Mesothelial cell of epicardium (in vitro differentiated cells): ENCODE measurements at places on chromosomes 1 and 21.

- no peaks in the 10 kb centered on the region for H3K36me3 ChIP-seq
- H3K27me3 ChIP-seq = no peaks in the 10 kb centered on the region
- no peaks in the 10 kb centered on the region for H3K4me1 ChIP-seq
- no peak overlapping the region for H3K27ac ChIP-seq
Measured at GRCh38 chr1:110860174-110860573, 12.8 kb upstream of the CD53 start.

- DNase-seq = no peak
- H3K27ac ChIP-seq = no peak overlapping the region
- H3K4me3 ChIP-seq = no peak overlapping the region
- H3K27me3 ChIP-seq = peaks cover 76% of the 10 kb centered on the region
- no peaks in the 10 kb centered on the region for H3K36me3 ChIP-seq
Measured at GRCh38 chr1:38615680-38616079, 243.9 kb downstream of the RRAGC start.

DNA sequence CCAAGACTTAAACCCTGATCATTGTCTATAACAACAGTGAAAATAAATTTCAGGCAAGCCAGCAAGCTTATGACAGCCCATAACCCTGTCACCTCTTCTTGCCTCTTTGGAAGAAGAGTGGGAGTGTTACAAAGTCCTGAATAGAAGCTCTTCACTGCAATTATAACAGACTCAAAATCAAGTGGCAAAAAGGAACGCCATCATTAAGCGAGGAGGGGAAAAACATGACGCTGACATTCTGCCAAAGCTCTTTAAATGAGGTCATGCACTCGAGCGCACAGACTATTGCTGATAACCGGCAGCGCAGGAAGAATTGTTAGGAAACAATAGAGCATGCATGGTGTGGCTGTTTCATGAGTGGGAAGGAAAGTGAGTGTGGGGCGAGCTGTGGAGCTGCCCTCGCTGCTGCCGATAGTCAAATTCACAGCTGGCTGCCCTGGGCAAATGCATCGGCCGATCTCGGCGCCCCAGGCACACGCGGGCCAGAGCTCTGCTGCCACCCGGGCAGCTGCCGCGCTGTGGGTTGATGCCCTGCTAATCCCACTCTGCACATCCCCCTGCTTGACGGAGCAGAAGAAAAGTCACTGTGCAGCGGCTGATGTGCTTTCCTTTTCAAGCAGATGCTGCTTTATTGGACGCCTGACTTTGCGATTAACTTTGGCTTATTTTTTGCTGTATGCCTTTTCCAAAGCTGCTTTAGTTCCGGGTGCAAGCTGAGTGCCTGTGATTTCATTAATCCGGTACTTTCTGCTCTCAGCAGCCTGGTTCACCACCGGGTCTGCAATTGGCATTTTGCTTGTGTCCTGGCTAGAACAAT, 102.4 kb upstream of the ST6GALNAC5 start:
- no peak for DNase-seq
- no peak overlapping the region for H3K4me3 ChIP-seq
- H3K36me3 ChIP-seq = no peaks in the 10 kb centered on the region
- H3K4me1 ChIP-seq = peaks cover 5% of the 10 kb centered on the region

- H3K4me3 ChIP-seq = peak overlapping the region; percentile 69
- H3K27ac ChIP-seq = peak overlapping the region; percentile 75
- peaks cover 1% of the 10 kb centered on the region for H3K36me3 ChIP-seq
- H3K4me1 ChIP-seq = peaks cover 19% of the 10 kb centered on the region
Measured at GRCh38 chr1:35717911-35718476, 690 bp downstream of the C1orf216 start.

- H3K27ac ChIP-seq = no peak overlapping the region
- DNase-seq = no peak
- peaks cover 17% of the 10 kb centered on the region for H3K36me3 ChIP-seq
- H3K4me3 ChIP-seq = no peak overlapping the region
Measured at GRCh38 chr21:42839271-42840231, 39.8 kb downstream of the WDR4 start.

- H3K27me3 ChIP-seq = no peaks in the 10 kb centered on the region
- peaks cover 1% of the 10 kb centered on the region for H3K36me3 ChIP-seq
- H3K4me3 ChIP-seq = no peak overlapping the region
- peak overlapping the region; percentile 25 for H3K27ac ChIP-seq
Measured at GRCh38 chr1:96865731-96866685, 144.4 kb downstream of the PTBP2 start.

GRCh38 chr1:226653311-226653921, 85.7 kb downstream of the ITPKB start:
- no peaks in the 10 kb centered on the region for H3K27me3 ChIP-seq
- peak overlapping the region; percentile 27 for H3K4me3 ChIP-seq
- no peak for DNase-seq
- H3K27ac ChIP-seq = peak overlapping the region; percentile 96
- peaks cover 3% of the 10 kb centered on the region for H3K36me3 ChIP-seq
- H3K4me1 ChIP-seq = peaks cover 45% of the 10 kb centered on the region

- DNase-seq = peak; percentile 40
- H3K27me3 ChIP-seq = no peaks in the 10 kb centered on the region
- peaks cover 15% of the 10 kb centered on the region for H3K4me1 ChIP-seq
- H3K27ac ChIP-seq = peak overlapping the region; percentile 78
Measured at GRCh38 chr1:77687519-77687906, 5.1 kb upstream of the ZZZ3 start.

DNA sequence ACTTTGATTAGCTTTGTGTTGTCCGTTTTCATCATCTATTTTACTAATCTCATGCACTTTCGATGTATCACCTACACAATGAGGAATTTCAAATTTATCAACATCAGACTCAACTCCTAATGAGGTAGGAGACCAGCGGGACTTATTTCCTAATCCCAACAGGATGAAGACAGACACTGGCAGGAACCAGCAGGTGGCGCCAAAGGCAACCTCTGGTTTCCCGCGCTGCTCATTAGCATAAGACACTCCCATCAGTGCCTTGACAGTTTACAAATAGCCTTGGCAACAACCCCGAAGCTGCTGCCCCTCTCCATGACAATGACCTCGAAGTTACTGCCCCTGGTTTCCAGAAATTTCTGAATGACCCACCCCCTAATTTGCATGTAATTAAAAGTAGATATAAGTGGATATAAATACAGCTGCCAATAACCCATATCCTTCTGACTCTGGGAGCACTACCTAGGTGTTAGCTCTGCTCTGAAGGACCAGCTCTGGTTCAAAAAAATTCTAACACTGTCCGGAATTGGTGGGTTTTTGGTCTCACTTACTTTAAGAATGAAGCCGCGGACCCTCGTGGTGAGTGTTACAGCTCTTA, 974.8 kb downstream of the ADGRL2 start:
- peaks cover 6% of the 10 kb centered on the region for H3K4me1 ChIP-seq
- no peaks in the 10 kb centered on the region for H3K36me3 ChIP-seq
- H3K27me3 ChIP-seq = no peaks in the 10 kb centered on the region
- no peak overlapping the region for H3K4me3 ChIP-seq
- no peak overlapping the region for H3K27ac ChIP-seq
- DNase-seq = no peak

DNA sequence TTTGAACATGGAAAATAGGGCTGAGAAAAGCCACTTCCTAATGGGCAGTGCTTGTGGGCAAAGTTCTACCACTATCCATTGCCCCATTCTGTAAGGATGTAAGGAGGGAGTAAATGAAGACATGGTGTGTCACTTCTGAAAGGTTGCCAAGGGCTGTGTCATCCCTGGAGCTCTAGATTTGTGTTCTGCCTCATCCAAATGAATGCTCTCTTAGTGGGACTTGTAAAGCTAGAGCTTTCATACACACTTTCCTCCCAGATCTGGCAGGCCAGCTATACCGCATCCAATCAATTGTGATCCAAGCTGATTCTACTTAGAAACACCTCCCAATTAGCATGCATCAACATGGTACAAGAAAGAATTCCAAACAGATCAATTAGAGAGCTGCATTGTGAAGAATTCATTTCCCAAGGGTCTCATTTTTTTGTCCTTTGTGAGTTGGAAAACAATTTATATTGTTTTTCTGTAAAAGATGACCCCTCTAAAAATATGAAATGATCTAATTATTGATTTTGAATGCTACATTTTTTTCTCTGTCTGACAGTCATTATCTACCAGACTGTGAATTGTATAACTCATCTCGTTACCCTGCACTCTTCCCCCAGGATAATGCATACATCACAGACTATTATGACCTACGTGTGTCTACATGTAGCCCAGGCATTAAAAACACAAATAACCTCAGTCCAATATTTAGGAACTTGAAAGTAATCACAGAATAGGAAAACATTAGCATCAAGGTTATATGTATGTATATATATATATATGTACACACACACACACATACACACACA, 117.1 kb upstream of the DUSP10 start:
- H3K4me3 ChIP-seq = no peak overlapping the region
- no peak overlapping the region for H3K27ac ChIP-seq
- H3K36me3 ChIP-seq = no peaks in the 10 kb centered on the region

GRCh38 chr1:206469933-206470691, at the start of gene IKBKE:
TSS of gene IKBKE (plus strand) at chr1:206470476. CDS start at chr1:206473228, 2,752 bp downstream.
- peak within 1 kb of the TSS; percentile 64 for H3K27ac ChIP-seq
- H3K36me3 ChIP-seq = peaks cover 7% of the 10 kb centered on the region
- peaks cover 45% of the 10 kb centered on the region for H3K4me1 ChIP-seq
- H3K4me3 ChIP-seq = peak within 1 kb of the TSS; percentile 64
- DNase-seq = peak; percentile 51

DNA sequence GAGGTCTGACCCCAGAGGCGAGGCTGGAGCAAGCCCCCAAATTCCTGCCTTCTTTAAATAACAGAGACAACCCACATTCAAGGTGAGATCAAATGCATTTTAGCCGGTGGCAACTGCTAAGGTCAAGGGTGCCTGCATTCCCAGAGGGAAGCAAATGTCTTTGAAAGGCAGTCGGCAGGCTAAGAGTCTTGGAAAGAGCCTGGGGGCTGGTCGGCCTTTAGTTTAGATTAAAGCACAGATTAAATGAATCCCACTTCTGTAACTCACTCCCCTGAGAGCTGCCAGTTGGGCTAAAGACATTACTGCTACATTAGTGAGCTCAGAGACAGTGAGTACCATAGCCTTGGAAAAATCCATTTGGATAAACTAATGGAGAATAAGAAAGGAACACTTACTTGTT, 59.2 kb downstream of the HTR6 start:
- H3K36me3 ChIP-seq = peaks cover 7% of the 10 kb centered on the region
- peaks cover 10% of the 10 kb centered on the region for H3K4me1 ChIP-seq
- no peak for DNase-seq
- H3K27ac ChIP-seq = no peak overlapping the region
- H3K4me3 ChIP-seq = no peak overlapping the region

GRCh38 chr1:231781892-231782291, 155.3 kb downstream of the DISC1 start:
- H3K4me3 ChIP-seq = no peak overlapping the region
- peaks cover 16% of the 10 kb centered on the region for H3K4me1 ChIP-seq
- H3K27ac ChIP-seq = no peak overlapping the region
- no peaks in the 10 kb centered on the region for H3K36me3 ChIP-seq
- no peak for DNase-seq

DNA sequence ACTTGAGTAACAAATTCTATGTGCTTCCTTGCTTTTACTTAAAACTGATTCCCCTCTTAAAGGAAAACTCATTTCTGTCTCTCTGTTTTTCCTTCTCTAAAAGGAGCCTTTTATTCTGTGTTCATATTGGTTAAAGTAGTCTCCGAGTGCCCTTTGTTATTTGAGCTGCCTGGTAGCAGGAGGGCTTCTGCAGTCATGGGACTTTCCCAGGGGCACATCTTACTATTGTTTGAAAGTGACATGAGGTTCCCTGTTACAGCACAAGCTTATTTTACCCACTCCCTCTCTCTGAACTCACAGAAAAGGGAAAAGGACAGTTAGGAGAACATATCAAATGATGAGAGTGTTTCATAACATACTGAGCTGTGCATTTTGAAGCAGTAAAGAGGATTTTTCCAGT, 58.1 kb upstream of the ANGPTL1 start:
- H3K4me3 ChIP-seq = no peak overlapping the region
- H3K27me3 ChIP-seq = no peaks in the 10 kb centered on the region
- H3K36me3 ChIP-seq = peaks cover 16% of the 10 kb centered on the region
- DNase-seq = no peak
- peaks cover 35% of the 10 kb centered on the region for H3K4me1 ChIP-seq

- peaks cover 11% of the 10 kb centered on the region for H3K4me1 ChIP-seq
- DNase-seq = no peak
- no peak overlapping the region for H3K4me3 ChIP-seq
- peaks cover 3% of the 10 kb centered on the region for H3K36me3 ChIP-seq
- no peak overlapping the region for H3K27ac ChIP-seq
Measured at GRCh38 chr1:198082576-198082975, 74.2 kb upstream of the NEK7 start.

DNA sequence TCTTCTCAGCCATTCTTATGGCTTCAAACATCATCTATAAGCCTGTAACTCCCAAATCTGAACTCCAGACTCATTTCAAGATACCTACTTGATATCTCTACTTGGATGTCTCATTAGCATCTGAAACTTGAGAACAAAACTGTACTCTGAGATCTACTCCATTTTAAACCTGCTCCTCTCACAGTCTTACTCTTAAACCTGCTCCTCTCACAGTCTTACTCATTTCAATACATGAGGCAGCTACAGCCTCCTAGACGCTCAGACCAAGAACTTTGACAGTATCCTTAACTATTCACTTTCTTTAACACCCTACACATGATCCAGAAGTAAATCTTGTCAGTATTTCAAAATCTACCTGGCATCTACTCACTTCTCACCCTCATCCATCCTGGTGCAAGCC, 54.3 kb downstream of the NBPF6 start:
- H3K27me3 ChIP-seq = no peaks in the 10 kb centered on the region
- H3K36me3 ChIP-seq = no peaks in the 10 kb centered on the region
- no peak overlapping the region for H3K27ac ChIP-seq

DNA sequence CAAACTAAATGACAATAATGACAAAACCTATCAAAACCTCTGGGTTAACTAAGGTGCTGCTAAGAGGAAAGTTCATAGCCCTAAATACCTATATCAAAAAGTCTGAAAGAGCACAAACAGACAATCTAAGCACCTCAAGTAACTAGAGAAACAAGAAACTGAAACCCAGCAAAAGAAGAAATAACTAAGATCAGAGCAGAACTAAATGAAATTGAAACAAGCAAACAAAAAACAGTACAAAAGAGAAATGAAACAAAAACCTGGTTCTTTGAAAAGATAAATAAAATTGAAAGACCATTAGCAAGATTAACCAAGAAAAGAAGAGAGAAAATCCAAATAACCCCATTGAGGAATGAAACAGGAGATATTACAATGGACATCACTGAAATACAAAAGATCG, 44.8 kb upstream of the KIAA0040 start:
- H3K36me3 ChIP-seq = peaks cover 2% of the 10 kb centered on the region
- no peak overlapping the region for H3K27ac ChIP-seq
- no peaks in the 10 kb centered on the region for H3K27me3 ChIP-seq
- H3K4me1 ChIP-seq = no peaks in the 10 kb centered on the region
- no peak for DNase-seq

GRCh38 chr1:242731446-242731845, 206.9 kb upstream of the PLD5 start:
- H3K4me1 ChIP-seq = no peaks in the 10 kb centered on the region
- H3K27ac ChIP-seq = no peak overlapping the region
- DNase-seq = no peak
- no peak overlapping the region for H3K4me3 ChIP-seq
- H3K27me3 ChIP-seq = no peaks in the 10 kb centered on the region

DNA sequence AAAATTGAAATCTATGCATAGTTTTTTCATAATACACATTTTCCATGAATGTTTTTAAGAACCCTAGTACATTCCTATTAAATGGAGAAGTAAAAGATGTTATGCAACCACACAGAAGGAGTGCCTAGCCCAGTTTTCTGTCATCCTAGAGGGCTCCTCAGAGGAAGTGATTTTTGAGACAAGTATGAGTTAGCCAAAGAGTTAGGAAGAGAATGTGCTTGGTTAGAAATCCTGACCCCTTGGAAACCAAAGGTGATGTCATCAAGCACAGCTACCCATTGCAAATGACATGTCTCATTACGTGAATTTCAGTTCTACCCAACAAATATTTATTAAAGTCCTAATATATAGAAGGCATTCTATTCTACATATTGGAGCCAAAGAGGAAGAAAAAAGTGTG, 88.9 kb upstream of the TNFSF4 start:
- H3K4me3 ChIP-seq = no peak overlapping the region
- peaks cover 12% of the 10 kb centered on the region for H3K27me3 ChIP-seq
- H3K4me1 ChIP-seq = peaks cover 2% of the 10 kb centered on the region
- no peaks in the 10 kb centered on the region for H3K36me3 ChIP-seq
